ENCODE measurements at places on chromosomes 16 and 17.
A peak's percentile ranks its signal among the peaks of the same experiment; 100 is the strongest.

DNA sequence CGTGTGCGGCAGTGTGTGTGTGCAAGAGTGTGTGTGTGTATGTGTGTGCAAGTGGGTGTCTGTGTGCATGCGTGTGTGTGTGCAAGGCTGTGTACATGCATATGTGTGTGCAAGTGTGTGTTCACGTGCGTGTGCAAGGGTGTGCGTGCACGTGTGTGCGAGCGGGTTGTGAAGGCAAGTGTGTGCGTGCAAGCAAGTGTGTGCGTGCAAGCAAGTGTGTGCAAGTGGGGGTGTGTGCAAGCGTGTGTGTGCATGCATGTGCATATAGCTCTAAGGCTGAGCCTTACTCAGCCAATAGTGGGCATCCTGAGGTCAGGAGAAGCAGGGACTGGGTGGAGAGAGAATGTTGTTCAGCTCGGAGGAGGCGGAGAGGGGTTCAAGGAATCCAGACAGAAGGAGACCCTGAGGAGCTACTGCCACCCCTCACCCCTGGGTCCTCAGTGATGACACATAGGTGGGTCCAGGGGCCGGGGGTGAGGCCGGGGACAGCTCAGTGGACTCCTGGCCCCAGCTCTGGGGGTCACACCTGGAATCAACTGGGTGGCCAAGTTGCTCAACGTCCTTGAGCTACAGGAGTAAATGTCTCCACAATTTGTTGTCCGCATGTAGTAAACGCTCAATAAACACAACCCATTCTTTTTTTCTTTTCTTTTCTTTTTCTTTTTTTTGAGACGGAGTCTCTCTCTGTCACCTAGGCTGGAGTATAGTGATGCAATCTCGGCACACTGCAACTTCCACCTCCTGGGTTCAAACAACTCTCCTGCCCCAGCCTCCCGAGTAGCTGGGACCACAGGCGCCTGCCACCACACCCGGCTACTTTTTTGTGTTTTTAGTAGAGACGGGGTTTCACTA, 1.8 kb downstream of the PRR29 start:
- no peak for DNase-seq

- DNase-seq: no peak
Measured at GRCh38 chr17:36629970-36630502, 28.7 kb downstream of the MRM1 start.

DNA sequence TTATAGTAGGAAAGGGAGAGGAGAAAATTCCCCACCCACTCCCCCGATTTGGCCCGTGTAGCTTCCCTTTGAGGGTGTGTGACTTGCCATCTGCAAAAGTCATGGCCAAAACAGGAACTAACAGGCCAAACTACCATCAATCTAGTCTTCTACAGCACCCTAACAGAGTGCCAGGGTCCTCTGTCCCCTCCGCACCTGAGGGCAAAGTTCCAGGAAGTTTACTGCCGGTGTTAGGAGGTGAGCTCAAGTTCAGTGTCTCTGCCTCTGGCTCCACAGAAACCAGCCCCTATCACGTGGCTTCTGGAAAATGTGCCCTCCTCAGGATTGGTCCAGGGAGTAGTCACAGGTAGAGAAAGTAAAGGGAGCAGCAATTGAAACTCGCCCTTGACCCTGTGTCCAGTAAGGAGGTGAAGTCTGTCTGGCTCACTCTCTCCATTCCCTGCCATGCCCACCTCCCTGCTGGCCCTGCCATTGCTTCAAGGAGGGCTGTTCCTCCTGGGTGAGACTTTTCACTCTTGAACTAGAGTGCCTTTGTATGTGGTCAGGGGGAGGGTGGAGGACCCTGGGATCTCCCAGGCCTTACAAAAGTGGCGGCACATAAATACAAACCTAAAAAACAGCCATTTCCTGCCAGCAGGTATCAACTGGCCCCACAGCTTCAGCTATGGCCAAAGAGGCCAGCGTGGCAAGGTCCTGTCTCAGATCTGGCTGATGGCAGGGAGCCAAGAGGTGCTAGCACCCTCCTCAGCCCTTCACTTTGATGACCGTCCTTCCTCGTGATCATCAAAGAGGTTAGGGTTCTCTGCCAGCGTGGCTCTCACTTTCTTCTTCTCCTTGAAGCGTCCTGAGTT, 5.3 kb downstream of the PRR15L start:
- no peak for DNase-seq

GRCh38 chr16:86553356-86553755, 1.7 kb downstream of the MTHFSD start:
- DNase-seq: no peak

DNA sequence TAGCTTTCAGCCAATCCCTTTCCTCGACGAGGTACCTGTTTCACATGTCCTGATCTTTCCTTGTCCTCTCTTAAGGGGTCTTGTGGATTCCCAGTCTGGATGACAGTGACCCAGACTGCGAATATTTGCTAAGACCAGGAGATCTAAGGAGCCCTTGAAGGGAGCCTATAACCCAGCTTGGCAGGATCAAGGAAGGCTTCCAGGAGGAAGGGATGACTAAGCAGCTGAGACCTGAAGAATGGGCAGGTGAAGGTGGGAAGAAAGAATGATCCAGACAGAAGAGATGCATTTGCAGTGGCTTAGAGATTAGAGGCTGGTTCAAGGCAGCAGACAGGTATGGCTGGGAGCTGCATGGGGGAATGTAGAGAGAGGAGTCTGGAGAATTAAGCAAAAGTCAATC, 1.9 kb upstream of the PDK2 start:
- DNase-seq: no peak

DNA sequence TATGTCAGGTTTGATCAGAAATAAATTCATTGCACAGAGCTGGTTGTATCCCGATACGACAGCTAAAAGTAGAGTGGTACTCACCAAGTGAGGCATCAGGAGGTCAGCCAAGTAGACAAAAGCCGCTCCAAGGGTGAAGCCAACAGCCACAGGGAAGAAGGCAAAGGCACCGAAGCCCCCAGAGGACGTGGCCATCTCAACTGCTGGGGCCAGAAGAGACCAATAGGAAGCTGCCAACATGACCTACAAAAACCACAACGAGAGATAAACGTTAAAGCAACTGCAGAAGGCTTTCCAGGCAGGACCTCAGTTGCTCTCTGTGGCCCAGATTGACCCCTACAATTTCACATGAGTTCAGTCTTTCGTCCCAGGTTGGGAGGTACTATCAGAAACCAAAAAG, 61.0 kb downstream of the SLC39A11 start:
- DNase-seq: no peak

- DNase-seq: no peak
Measured at GRCh38 chr16:12575288-12575687, 228.4 kb downstream of the CPPED1 start.

DNA sequence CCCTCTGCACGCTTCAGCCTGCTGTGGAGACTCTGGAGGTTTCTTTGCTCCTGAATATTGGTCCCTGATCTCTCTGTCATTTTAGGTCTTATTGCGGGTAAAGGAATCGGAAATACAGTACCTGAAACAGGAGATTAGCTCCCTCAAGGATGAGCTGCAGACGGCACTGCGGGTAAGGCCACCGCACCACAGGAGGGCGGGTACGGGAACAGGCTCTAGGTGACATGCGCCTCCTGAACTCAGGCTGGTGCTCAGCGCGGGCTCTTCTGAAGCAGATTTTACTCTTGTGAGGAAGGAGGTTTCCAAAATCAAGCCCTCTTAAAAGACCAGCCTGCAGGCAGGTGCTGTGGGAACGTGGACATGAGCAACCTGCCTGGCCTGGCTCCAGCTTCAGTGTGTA, 29.8 kb downstream of the PLD6 start:
- DNase-seq: no peak

DNA sequence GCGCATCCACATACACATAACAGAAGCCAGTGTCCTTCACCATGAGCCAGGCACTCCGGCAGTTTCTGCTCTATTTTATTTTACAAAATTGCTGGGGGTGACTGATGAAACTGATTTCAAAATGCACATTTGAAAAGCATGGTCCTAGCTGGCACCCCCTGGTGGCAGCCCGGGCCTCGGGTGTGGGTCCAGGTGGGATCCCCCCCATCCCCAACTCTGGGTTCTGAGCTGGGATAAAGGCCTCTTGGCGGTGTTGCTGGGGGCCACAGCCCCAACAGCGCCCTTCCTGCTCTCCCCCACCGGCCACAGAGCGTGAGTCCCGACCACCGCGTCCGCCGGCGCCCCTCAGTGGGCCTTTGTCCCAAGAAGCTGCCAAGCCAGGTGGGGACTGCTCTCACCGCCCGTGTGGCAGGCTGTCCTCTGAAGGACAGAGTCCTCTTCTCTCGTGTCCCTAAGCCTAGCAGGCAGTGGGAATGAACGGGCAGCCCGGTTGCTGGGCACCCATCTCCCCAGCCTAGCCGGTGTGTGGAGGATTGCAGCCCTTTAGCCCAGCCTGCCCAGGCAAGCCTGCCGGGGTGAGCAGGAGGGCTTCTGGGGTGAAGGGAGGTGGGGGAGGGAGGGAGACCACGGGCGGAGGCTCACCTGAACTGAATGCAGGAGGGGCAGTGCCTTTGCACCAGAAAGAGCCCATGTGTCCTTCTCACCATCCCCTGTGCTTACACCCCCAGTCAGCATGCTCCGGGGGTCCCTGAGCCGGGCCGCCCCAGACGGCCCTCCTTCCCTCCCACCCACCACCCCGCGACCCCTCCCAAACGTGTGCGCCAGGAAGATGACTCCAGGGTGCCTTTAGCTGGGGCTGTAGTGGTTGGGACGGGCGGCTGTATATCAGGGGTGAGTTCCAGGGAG, 898 bp downstream of the SNAI3 start:
- DNase-seq: peak; percentile 67

GRCh38 chr17:77565166-77565565, 393.3 kb upstream of the TNRC6C start:
- no peak for DNase-seq

- DNase-seq: no peak
Measured at GRCh38 chr17:62062302-62062701, 2.8 kb downstream of the MED13 start.

DNA sequence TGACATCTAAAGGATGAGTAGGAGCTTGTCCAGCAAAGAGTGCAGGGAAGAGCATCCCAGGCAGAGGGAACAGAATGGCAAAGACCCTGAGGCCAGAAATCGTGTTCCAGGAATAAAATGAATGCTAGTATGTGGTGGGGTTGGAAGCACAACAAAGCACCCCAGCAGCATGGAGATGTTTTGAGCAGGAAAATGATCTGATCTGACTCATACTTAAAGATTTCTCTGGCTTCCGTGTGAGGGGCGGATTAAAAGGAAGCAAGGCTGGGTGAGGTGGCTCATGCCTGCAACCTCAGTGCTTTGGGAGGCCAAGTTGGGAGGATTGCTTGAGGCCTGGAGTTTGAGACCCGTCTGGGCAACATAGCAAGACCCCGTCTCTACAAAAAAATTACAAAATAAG, 2.3 kb downstream of the SLC5A11 start:
- DNase-seq: no peak

DNA sequence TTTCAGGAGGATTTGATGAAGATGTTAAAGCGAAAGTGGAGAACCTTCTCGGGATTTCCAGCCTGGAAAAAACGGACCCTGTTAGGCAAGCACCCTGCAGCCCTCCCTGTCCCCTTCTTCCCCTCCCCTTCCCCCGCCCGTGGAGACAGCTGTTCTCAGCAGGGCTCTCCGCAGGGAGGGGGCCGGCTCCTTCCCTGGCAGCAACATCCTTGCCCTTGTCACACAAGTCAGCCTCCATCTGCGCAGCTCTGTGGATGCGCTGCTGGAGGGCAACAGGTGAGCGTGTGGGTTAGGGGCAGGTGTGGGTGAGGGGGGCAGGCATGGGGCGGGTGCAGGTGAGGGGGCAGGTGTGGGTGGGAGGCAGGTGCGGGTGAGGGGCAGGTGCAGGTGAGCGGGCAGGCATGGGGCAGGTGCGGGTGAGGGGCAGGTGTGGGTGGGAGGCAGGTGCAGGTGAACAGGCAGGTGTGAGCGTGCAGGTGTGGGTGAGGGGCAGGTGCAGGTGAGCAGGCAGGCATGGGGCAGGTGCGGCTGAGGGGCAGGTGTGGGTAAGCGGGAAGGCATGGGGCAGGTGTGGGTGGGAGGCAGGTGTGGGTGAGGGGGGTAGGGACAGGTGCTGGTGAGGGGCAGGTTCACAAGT, 9.4 kb downstream of the CYBC1 start:
- no peak for DNase-seq

GRCh38 chr17:3002538-3003295, 60.7 kb downstream of the OR1D5 start:
- DNase-seq: no peak

DNA sequence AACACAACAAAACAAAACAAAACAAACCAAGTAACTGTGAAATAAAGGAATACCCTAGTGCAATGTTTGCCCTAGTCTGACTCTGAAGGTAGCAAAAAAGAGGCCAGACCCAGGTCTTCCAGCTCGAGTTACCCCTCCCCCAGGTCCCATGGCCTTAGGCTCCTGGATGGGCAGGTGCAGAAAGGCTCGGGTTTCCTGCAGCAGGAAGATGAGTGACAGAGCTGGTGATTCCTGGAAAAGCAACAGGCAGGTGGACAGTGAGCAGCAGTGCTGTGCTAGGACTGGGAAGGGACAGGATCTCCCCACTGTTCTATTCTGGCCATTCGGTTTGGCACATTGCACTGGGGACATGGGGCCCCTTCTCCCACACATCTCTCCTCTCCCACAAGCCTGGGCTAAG, 42.9 kb upstream of the MRTFB start:
- DNase-seq: no peak

DNA sequence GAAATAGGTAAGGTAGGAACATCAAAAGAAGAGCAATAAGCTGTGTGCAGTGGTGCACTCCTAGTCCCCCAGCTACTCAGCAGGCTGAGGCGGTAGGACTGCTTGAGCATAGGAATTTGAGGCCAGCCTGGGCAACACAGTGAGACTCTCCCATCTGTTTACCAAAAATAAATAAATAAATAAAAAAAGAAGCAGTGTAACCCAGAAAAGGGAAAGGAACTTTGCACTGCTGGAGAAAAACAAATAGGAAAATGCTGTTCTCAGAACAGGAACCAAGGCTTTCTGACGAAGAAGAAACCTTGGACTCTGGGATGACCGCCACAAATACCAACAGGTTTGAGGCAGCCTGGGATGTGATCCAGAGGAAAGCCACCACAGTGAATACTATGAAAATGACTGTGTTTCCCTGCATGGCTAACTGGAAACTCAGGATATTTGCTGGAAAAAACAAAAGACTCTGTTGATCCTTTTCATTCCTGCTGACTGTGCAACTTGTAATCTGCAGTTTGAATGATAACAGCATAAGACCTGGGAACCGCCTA, 41.2 kb downstream of the TTC19 start:
- DNase-seq: peak; percentile 77

DNA sequence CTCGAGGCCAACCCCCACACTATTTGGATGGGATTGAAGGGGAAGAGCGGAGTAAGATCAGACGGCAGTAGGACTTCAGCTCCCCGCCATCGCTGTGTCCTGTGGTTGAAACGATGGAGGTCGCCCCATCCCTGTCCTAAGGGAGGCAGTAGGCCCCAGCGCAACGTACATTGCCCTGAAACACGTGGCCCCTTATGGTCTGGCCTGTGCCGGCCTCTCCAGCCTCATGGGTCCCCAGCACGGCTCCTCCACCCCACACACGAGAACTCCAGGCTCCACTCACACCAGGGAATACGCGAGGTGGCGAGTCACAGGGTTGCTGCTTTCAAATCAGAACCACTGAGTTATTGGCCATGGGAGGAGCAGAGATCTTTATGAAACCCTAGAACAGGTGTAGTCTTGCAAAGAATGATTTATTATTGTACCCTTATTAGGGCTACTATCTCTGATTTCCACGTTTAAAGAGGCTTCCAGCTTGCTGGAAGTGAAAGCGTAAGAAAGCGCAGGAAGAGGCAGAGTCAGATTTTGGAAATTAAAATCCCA, 669 bp upstream of the DCTPP1 start:
- no peak for DNase-seq
